Stimulated activated CD4-positive, alpha-beta T cell treated with anti-CD3 and anti-CD28 coated beads, Interleukin-12 subunit alpha, Interleukin-12 subunit beta, amount 100 ng/mL, for 4 hours (primary cell): ENCODE measurements at places on chromosomes 16 and 17.

DNA sequence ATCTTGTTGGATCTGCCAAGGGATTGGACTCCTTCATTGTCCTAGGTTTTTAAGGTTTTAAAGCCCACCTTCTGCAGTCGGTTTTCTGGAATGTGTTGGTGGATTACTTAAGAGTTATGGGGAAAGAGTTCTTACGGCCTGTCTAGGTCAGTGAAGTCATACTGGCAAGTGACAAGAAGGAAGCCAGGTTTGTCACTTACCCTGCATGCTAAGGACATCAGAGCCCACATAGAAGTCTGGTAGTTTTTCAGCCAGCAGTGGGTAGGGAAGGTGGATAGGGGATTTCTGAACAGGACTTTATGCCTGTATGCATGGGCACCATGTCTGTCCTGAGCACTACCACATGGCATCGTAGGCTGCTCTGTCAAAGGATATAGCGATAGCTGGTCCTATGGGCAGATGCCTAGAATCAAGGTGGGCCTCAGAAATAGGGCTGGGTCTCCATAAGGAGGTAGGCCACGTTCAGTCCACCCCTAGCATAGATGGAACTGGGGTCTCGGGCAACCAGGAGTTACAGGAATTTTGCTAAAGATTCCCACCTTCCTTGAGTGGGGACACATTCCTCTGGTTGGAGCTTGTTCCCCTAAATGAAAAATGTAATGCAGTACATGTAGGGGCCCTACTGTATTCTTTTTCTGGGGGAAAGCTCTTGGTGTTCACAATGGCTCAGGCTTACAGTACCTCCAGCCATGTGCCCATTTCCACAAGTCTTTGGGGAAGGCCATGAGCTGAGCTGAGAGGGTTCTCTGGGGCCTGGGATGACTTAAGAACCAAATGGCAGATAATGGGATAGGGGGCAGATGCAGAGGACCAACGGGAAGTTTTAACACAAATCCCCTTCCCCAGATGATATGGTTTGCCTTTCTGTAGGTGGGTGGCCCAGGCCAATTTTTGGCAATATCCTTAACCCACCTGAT lies 27.5 kb downstream of the TRPV2 start:
- no peak for DNase-seq

- no peak for DNase-seq
Observed at GRCh38 chr17:53391197-53391596, 431.5 kb upstream of the KIF2B start.

GRCh38 chr16:85569615-85570212 lies 43.4 kb upstream of the GSE1 start:
- no peak for DNase-seq

DNA sequence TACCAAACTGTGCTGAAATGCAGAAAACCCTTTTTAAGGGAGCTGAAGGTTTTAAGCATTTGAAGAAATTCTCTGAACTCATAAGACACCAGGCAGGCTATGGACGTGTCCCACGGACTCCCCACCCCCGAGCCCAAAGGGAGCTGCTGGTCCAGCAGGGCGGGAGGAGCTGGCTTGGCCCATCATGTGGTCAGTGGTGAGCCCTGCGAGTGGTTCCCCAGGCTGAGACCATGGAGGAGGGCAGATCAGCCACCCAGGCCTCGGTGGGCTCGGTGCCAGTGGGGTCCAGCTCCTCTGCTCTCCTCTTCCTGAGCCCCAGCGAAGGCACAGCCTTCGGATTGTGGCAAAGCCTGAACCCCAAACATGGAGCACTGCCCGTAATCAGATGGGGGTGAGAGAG lies 27.0 kb downstream of the LGALS3BP start:
- no peak for DNase-seq

DNA sequence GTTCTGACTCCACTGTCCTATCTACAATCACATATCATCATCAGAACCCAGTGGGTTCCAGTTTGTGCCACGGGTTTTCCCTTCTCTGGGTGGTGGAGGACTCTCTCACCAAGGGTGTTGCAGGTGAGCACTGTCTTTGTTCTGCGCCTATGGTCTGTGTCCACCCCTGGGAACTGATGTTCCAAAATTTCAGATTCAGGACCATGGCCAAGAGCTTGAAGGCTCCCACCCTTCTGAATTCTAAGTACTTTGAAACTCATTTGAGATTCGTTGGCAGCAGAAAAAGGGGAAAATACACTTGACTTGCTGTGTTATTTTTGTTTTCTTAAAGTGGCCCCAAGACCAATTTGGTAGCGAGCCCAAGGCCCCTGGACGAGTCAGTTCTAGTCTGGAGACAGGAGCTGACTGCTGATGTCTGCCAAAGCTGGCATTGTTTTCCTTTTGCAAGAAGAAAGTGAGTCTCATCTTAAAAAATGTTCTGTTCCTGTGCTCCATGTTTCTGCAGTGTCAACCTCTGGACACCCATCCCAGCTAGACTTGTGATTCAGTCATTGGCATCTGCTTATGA lies 310.9 kb downstream of the HAPSTR1 start:
- no peak for DNase-seq

DNA sequence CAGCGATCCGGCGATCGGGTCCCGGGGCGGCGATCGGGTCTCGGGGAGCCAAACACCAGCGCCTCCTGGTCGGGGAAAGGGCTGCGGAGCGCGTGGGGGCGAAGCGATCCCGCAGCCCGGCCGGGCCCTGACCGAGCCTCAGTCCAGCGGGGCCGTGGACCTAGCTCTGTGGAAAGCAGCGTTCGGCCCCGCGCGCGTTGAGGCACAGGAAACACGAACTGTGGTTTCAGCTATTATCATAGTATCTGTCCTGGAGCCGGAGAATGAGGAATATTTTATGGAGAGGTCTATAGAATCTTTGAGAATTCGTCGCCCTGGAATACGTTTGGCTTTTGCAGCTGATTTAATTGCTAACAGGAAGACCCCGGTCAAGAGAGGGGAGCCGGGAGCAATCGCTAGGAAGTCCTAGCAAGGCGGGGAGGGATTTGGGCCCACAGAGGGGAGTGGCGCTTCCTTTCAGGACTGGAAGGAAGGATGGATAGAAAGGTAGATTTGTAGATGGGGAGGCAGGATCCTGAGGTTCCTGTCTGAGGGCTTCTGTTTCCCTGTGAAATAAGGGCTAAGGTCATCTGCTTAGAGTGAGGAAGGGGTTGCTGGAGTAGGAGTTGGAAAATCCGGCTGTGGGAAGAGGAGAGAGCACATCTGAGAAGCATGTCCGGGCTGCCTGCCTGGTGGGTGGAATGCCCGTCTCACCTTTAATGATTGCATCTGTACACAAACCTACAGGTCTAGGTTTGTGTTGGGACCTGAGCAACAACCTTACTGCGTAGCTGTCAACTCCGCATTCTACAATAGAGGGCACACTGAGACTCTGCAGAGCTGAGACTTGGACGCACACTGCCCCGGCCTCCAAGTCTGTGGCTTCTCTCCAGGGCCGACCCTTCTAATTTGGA lies 770 bp downstream of the CCNF start:
- no peak for DNase-seq

DNA sequence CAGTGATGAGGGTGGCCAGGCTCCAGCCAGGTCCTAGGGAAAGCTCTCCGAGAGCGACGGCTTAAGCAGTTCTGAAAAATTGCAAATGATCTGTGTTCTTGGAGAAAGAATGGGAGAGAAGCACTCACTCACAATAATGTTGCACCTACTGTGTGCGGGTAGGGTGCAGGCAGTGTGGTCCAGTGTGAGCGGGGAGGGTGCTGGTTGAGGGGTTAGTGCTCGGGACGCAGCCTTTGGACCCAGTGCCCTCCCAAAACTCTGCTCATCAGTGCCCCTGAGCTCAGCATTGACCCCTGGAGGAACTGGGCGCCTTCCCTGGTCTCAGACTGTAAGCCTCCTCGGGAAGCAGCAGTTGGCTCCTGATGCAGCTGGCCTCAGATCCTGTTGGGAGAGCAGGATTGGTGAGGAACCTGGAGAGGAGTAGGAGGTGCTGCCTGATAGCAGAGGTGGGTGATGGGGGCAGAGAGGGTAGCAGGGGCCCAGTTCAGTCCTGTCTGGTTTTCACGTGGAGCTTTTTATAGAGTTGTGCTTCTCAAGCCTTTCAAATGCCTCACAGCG lies 23.6 kb upstream of the ZNF750 start:
- no peak for DNase-seq
